HFFc6 (cell line): ENCODE measurements at places on chromosomes 6 and 20.

DNA sequence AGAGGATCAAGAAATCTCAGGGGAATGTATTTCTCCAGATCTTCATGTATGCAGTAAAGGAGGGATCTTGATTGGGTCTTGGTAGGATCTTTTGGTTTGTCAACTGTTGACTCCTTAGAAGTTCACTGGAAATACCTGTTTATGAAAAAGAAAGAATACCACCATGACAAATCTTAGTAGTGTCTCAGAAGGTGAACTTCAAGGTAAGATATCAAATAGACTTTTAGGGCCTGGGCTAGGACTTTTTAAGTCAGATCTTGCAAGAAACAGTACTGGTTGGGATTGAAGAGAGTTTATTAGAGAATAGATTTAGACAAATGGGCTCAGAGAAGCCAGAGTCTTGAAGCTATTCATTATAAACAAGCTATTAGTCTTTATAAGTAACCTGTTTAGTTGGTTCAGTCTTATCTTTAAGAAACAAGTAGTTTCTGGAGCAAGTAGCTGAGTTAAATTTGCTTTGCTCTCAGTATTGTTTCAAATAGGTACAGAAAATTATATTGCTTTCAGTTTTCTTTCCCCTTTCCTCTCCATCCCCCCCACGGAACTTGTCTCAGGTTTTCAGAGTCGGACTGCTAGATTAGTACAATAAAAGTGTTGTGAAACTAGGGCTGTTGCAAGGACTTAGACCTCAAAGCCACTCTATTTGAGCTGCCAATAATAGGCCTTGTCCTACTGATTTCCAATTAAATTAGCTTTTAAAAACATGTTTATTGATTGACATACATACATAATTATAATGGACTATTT is 529.1 kb upstream of the CITED2 start:
- no peak for DNase-seq

DNA sequence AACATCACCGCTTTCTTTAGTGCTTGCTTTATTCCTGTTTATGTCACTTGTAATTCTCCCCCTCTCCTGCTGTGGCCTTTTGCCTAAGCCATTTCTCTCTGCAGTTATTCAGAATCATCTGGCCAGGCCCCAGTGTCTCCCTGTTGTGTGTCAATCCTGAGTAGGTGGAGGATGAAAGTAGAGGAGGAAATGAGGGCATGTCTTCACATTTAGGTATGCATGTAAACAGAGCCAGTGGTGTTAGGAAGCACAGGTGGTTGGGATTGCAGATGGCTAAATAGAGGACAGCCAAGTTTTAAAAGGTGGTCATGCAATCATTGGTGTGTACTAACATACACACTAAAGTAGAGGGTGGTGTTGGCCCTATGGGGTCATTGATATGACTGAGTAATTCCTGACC is 5.2 kb downstream of the PRSS35 start:
- DNase-seq: no peak

DNA sequence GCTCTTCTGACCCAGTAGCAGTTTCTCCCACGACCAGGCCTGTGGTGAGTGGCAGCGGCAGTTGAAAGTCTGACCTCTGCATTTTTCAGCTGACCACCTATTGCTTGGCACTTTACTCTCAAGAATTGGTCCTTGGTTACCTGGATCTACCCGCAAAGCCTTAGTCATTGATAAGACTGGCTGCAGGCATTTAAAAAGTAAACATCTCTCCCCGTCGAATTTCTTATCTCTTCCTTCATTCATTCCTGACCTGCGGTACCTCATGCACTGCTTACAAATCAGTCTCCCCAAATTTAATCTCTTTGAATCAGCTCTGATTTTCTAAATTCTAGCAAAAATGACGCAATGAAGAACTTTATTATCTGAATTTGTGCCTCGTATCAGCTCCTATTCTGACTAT is 26.1 kb upstream of the IPCEF1 start:
- no peak for DNase-seq

GRCh38 chr6:116010790-116011401 is 49.8 kb downstream of the FRK start:
- DNase-seq: peak; percentile 73

GRCh38 chr6:56292505-56293181 is 45.3 kb upstream of the COL21A1 start:
- DNase-seq: peak; percentile 41

GRCh38 chr6:168179133-168179532 is 100.1 kb upstream of the FRMD1 start:
- no peak for DNase-seq

DNA sequence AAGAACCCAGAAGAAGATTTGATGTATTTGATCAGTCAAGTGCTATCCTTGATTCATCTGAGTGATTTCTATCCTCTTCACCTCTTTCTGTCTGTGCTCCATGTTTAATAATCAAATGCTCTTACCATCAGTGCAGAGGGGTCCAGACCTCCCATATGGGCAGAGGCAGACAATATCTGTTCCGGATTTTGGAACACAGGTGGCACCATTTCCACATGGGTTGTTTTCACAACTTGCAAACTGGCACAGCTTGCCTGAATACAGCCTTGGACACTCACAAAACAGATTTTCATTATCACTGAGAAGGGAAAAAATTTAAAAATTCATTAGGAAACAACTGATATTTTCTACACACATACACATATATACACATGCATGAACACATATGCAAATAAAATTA is 228.5 kb downstream of the PHF3 start:
- DNase-seq: no peak

DNA sequence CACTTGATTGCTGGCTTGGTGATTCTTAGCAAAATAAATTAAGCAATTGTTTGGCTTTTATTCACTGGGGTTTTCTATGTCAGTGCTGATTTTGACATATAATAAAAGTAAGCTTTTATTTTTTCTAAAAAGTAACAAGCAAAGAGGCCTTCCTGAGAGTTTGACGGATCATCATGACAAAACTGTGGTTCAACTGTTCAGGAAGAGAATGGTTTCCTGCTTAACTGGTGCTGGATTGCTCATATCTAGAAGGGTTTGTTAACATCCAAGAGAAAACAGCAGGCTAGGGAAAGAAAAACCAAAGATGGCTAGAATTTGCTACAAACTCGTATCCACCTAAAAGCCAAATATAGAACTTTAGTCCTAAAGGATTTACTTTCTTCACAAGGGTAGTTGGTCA is 21.2 kb downstream of the SERPINB1 start:
- DNase-seq: no peak

DNA sequence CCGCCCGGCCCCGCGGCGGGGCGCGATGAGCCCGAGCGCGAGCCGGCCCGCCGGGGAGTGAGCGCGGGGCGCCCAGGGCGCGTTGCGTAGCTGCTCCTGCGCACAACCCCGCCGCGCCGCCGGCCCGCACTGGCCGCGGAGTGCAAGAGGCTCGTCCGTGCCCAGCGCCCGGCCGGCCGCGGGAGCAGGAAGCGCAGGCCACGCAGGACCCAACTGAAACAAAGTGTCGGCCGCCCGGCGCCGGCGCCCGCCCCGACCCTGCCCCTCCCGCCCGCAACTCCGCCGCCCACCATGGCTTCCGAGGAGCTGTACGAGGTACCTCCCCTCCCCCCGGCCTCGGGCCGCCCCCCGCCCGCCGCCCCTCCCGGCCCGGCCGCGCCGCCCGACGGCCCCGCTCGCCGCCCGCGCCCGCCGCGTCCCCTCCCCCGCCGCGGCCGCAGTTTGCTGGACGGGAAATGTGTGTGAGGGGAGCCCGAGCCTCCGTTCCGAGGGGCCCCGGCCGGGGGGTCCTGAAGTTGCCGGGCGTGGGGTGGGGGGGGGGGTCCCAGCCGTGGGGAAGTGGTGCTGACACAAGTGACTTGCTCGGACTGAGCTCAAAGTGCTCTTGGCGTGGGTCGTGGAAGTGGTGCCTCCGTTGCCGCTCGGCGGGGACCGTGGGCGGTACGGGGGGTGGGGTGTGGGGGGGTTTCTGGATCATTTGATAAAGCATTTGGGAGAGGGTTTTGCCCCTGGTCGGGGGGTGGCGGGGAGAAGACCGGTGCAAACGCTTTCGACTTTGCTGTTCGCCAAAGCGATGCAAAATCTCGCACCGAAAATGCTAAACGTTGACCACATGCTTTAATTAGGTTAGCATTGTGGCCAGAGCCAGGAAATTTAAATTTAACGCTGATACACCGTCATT is 539 bp downstream of the CDYL start:
- peak; percentile 24 for DNase-seq

GRCh38 chr20:63101781-63102720 is 95.3 kb upstream of the BHLHE23 start:
- no peak for DNase-seq

GRCh38 chr6:18395856-18396197 is 8.7 kb downstream of the RNF144B start:
- no peak for DNase-seq

- DNase-seq: no peak
These were observed 38.0 kb downstream of the SCGN start for GRCh38 chr6:25689966-25690365.

DNA sequence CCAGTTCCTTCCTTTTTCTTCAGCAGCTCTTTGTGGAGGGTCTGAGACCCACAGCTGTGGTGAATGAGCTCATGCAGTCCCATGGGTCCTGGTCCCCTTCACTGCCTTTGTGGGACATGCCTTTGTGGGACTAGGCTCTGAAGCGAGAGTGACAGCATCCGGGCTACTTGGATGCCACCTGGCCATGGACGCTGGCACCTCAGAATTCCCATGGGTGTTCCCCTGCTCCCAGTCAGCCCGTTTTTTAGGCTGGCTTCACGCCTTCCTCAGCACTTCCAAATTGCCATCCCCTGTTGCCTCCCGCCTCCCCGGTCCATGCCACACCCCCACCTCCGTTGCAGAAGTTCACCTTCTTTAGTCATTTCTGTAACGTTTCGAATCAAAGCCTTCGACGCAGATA is 45.1 kb downstream of the RAMACL start:
- DNase-seq: no peak

- no peak for DNase-seq
These were observed 281.8 kb upstream of the MAP3K7 start for GRCh38 chr6:90868656-90869055.

- no peak for DNase-seq
These were observed 1681.5 kb downstream of the HACE1 start for GRCh38 chr6:103178193-103178592.

DNA sequence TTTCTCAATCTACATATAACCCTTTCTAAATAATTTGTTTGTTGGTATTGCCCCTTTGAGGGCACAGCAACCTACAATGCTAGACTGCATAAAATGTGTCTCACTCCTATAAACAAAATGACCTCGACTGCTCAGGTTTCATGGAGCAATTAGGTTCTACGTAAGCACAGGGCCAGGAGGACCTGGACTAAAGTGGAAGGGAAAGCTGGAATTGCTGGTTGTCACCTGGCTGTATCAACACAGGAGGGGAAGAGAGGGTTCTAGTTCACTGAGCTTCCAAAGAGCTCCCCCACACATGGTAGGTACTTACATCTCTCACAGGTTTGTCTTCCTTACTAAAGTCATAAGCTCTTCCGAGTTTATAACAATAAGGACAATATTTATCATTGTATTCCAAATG is 51.0 kb downstream of the NCOA6 start:
- no peak for DNase-seq

DNA sequence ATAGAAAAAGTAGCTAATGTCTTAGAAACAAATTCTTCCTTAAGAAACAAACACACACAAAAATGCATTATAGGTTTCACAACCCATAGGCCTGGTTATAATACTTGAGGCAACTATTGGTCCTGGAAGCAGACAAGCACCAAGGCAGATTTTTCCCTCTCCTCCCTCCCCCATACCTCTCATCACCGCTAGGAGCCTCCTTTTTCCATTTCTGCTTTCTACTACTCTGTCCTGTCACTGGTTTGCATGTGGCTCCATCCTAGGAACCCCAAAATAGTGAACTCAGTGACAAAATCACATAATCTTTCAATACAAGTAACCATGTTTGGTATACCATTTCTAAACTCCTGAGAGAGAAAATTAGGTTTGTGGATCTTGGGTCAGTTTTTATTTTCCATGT is 66.1 kb downstream of the HMGCLL1 start:
- no peak for DNase-seq

DNA sequence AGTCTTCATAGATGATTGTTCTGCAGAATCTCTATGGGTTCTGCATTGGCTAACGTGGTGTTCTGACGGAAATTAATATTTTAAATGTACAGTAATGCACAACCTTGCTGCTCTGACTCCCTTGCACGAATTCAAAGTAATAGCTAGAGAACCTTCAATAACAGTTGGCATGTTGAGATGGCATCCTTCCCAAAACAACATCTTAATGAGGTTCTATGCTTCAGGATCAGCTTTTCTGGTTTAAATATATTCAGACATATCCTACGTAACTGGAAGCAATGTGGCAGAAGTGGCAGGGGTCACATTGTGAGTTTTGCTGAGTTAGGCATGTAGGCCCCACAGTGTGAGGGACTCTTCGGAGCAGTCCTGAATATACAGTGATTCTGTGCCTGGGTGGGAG is 25.7 kb downstream of the DSE start:
- no peak for DNase-seq

GRCh38 chr6:106290954-106291353 is 34.6 kb downstream of the ATG5 start:
- no peak for DNase-seq

DNA sequence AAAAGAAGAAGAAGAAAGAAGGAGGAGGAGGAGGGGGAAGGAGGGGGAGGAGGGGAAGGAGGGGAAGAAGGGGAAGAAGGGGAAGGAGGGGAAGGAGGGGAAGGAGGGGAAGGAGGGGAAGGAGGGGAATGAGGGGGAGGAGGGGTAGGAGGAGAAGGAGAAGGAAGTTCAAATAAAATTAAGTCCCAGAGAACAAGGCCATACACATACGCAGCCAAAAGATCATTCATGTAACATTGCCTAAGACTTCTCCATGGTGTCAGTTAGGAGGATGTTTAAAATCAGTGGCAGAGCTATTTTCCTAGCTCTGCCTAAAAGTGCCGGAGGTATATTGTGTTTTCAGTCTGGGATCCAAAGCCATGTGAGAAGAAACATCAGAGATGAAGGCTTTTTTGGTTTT is 75.8 kb downstream of the PLCB4 start:
- no peak for DNase-seq

DNA sequence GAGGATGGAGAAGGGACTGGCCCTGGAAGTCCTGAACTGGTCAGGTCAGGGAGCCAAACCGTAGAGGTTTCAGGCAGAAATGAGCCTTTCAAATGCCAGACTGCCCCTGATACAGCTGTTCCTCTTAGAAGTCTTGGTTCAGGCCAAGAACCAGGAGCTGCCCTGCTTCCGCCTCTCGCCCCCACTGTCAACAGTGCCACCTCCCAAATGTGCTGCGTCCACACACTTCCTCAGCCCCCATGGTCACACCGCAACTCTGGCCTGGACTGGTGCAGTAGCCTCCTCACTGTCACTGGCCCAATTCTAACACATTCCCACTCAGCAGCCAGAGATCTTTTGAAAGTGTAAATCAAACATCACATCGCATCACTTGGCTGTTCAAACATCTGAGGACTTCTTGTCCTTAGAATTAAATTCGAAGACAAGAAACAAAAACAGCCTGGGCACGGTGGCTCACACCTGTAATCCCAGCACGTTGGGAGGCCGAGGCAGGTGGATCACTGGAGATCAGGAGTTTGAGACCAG is 69.7 kb downstream of the STK35 start:
- DNase-seq: no peak

DNA sequence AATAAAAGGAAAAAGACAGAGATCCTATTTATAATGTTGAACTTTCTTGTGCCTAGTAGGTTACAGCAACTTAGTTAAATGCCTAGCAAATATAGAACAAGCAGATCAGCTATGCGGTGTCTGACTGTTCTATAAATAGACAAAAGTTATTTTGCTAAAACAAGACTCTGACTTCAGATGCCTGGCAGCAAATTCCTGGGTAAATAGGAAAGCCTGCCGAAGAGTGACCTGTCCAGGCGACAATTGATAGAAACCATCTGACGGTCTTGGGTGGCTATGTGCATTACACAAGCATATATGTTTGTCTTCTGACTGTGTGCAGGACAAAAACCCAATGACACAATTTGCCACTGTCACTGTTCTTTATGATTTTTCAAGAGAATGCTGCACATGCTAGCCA is 38.0 kb upstream of the PDE10A start:
- DNase-seq: no peak
